ENCODE measurements at places on chromosomes 4 and X.
A peak's percentile ranks its signal among the peaks of the same experiment; 100 is the strongest.

DNA sequence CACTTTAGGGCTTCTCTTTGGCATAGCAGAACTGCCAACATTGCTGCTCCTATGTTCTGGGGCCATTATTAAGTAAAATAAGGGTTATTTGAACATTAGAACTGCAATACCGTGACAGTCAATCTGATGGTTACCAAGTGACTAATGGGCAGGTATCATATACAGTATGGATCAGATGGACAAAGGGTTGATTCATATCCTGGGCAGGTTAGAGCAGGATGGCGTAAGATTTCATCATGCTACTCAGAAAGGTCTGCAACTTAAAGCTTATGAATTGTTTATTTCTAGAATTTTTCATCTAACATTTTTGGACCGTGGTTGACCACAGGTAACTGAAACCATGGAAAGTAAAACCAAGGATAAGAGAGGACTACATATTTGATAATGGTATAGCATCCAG, 40.9 kb downstream of the BRCC3 start:
- no peak for DNase-seq

DNA sequence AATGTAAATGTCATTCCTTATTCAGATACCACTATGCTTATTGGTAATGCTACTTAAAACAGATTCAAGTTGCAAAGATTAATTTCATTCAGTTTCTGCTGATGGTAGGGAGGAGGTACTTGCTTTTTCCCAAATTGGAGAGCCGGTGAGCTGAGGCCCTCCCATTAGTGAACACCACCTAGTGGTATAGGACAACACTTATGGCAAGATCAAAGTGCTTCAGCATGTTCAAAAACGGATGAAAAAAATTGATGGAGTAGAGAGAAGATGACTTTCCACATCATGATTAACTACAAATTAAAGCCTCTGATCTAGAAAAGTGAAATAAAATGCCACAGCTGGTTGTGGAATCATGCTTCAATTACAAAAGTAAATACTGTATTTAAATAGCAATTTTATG, 112.9 kb downstream of the MBNL3 start:
- DNase-seq, result no peak

- no peak for DNase-seq
Observed at GRCh38 chr4:157127571-157127970, 51.6 kb downstream of the GLRB start.

GRCh38 chrX:108097380-108097779, 5.8 kb downstream of the ATG4A start:
- no peak for DNase-seq

DNA sequence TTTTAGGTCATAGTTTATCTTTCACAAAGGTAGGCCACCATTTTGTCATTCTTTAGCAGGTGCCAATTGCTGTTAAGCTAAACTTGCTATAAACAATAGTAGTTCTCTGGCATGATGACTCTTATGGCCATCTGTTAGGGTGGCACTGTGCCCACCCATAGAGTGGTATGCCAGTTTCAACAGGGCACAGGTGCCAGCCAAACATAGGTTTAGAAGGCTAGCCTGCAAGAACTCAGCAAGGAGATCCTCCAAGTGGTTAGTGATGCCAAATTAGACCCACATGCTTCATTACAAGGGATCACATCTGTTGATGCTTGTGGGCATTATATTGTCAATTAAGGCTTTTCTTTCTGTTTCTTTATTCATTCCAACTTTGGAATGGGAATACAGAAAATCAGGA, 204.5 kb downstream of the FMR1NB start:
- DNase-seq, result no peak

GRCh38 chr4:56976837-56977320, 527 bp downstream of the NOA1 start:
- DNase-seq, result peak; percentile 26

DNA sequence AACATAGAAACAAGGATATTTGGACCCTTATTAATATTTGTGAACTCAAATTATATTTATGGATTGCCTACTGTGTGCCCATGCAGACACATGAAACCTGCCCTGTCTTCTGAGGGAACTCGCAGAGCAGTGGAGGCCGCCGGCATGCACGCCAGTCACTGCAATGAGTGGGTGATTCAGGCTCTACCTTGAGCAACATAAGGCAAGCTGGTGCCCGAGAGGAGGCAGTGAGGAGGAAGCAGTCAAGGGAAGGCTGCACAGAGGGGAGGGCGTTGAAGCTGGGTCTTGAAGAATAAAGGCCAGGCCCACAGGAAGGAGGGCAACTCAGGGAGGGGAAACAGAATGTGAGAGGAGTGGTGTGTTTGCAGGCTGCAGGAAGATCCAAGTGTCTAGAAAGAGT, 52.8 kb downstream of the PPEF2 start:
- no peak for DNase-seq

- DNase-seq, result no peak
Observed at GRCh38 chr4:54400188-54400587, 171.1 kb downstream of the PDGFRA start.

GRCh38 chr4:157804986-157805385, 367.8 kb downstream of the GASK1B start:
- no peak for DNase-seq

- DNase-seq, result no peak
Observed at GRCh38 chrX:111151764-111152163, 55.8 kb downstream of the PAK3 start.

GRCh38 chr4:156472624-156473023, 499.0 kb downstream of the PDGFC start:
- DNase-seq, result no peak

DNA sequence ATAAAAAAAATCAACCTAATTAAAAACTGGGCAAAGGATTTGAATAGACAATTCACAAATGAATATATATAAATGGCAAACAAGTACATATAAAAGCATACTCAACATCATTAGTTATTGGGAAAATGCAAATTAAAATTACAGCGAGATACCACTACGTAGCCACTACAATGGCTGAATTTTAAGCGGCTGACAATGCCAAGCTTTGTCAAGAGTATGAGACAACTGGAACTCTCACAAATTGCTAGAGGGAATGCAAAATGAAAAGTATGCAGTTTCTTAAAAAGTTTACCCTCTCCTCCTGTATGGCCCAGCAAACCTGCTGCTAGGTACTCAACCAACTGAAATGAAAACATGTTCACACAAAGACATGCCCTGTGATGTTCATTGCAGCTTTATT, 34.8 kb downstream of the ZFP42 start:
- DNase-seq, result no peak

- no peak for DNase-seq
Observed at GRCh38 chrX:16839219-16839851, 30.8 kb downstream of the RBBP7 start.

Data from NCI-H187 (cell line).